ENCODE measurements at places on chromosomes 4 and X.

GRCh38 chr4:137993232-137993631 is 248.9 kb downstream of the SLC7A11 start:
- no peak for DNase-seq

GRCh38 chrX:110383414-110383813 is 24.8 kb downstream of the RTL9 start:
- DNase-seq = no peak

DNA sequence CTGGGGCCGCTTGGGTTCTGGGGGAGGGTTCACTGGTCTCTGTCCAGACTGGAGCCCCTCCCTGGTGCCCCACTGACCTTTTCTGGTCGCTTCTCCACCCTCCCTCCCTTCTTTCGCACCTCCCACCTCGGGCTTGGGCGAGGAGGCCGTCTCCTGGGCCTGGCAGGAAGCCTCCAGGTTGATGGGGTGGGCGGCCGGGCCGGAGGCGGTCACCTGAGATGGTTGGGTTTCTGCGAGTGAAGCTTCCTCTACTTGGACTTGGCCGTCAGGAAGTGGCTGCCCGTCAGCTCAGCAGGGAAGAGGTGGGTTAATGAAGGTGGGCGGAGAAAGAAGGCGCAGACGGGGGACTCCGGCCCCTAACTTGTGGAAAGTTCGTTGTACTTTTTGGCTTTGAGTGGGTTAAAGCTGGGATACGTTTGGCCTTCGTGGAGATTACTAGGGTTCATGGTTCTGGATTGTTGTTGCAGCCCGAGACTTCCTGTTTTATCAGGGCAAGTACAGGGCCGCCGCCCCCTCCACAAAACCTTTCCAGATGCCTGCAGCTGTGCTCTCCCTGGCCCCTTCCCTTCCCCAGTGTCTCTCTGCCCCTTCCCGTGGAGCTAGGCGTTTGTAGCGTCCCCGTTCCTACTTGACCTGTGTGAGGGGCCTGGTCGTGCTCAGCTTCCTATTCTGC is 1.2 kb downstream of the AKAP17A start:
- DNase-seq = no peak

- DNase-seq = no peak
These were observed 29.4 kb downstream of the DTHD1 start for GRCh38 chr4:36310793-36311192.

DNA sequence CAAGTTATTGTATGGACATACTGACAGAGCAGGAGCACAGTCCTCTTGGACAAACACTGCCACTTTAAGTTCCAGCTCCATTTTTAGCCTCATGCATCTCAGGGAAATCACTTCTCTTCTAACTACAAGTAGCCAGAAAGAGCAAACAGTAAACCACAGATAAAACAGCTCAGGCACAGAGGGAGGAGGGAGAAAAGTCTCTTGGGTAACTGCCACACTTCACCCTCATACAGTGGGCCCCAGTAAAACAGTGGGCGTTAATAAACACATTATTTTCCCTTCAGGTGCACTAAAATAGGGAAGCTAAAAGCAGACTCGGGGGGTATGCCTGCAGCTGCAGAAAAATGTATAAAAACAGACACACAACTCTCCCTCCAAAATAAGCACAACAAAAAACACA is 21.6 kb downstream of the CD38 start:
- no peak for DNase-seq

GRCh38 chr4:135515295-135515694 is 1313.7 kb upstream of the PABPC4L start:
- no peak for DNase-seq

DNA sequence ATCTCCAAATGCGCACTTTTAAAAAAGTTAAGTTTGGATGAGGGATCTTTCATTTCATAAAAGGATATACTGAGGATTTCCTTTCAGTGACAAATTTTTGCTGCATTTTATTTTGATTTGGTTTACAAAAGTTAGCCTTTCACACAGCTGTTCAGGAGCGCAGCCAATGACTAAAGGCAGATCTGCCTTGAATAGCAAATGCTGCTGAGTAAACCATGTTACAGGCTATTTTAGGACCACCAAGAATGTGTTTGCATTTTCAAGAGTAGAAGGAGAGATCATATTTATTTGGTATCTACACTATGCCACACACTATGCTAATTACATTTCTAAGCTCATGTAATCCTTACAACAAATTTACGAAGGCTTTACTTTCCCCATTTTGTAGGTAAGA is 92.1 kb downstream of the MAMLD1 start:
- DNase-seq = no peak
